ENCODE measurements at places on chromosomes 7 and 10. TPM values are rescaled to one million over a fixed set of nuclear protein-coding genes. Genes with fewer than 3 reads are reported as not detected.

DNA sequence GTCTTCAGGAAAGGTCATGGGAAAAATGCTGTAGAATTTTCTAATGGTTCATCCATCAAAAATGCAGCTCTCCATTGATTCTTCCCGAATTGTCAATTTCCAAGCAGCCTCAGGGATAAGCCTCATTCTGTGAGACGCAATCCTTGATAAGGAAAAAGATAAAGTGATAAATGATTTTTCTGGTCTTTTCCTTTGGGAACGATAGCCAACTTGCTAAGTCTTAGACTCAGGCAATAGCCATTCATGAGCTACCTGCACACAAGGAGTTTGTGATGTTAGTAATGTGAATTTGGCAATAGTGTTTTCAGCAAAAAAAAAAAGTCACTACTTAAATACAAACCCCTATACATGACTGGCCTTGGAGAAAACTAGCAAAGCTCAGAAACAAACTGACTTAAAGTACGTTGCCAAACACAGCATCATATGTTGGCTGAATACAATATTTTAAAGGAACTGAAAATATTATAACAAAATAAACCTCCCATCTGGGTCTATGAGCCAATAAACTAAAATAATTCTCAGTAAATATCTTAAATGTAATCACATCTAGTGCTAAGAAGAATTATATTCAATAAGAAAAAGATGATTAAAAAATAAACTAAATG, 75.5 kb downstream of the KLF6 start:
- DNase-seq = no peak

DNA sequence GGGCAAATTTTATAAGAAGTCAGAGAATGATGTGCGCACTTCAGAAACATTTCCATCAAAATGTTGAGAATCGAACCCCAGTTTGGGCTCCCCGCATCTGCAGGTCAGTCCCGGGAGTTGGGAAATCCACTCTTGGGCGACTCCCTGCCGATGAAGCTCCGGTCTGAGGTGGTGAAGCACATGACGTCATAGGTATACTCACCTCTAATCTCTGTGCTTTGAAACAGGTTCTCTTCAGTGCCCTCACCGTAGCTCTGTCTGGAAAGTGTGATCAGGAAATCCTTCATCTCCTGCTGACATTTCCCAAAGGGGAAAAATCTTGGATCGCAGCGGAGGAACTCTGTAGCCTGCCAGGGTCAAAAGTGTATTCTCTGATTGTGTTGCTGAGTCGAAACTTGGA, 138.5 kb downstream of the ABCA13 start:
- DNase-seq = no peak

DNA sequence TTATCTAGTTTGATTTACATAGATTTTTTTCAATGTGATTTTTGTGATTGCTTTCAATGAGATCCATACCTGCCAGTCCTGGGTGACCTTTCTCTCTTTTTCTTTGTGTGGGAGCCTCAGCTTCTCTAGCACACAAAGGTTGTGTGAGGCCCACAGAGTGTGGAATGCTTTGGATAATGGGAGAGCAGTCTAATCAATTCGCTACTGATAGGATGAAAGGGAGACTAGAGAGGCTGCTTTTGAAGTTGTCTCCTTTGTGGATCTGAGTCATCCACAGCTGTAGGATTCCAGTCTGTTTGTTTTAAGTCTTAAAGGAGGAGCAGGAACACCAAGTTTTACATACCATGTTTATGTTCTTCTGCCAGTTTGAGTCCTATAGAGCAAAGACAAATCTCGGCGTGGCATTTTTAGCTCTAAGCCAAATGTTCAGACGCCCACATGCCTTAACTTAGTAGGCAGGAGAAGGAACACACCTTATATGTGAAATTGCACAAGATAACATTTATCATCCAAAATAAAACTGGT, 330.0 kb downstream of the ARL4A start:
- DNase-seq = peak; percentile 26

GRCh38 chr10:49362596-49363260, 33.2 kb downstream of the DRGX start:
- no peak for DNase-seq

DNA sequence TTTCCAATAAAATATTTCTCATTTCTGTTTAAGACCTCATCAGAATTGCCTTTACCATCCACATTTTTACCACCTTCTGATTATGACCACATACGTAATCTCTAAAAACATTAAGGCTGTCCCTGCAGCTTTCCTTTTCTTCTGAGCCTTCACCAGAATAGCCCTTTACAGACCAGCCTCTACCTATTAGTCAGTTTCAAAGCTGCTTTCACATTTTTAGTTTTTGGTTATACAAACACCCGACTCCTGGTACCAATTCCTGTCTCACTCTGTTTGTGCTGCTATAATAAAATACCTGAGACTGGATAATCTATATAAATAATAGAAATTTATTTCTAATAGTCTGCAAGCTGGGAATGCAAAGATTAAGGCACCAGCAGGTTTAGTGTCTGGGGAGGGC, 15.4 kb upstream of the GTF2IRD1 start:
- no peak for DNase-seq

DNA sequence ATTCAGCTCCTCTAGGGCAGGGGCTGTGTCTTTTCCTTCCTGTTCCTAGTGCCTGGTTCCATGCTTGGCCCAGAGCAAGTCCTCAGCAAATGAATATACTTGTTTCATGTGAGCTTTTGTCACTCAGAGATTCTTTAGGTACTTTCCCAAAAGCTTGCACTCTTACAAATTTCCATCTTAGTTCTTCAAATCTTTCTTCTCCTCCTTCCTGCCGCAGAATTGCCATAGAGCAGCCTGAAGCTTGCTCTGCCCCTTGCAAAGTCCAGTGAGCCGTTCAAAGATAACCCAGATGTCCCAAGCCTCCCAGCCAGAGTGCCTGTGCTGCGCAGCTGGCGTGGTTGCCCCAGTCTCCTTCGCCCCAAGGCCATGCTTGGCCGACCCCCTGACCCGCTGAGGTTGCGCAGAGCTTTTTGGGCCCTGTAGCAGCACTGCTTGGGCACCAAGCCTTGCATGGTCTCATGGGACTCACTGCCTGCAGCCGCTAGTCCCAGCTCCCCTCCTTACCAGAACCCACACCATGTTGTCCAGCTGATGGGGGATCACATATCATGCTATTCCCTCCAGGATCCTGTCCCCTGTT, 20.7 kb downstream of the CHST3 start:
- DNase-seq = peak; percentile 26

DNA sequence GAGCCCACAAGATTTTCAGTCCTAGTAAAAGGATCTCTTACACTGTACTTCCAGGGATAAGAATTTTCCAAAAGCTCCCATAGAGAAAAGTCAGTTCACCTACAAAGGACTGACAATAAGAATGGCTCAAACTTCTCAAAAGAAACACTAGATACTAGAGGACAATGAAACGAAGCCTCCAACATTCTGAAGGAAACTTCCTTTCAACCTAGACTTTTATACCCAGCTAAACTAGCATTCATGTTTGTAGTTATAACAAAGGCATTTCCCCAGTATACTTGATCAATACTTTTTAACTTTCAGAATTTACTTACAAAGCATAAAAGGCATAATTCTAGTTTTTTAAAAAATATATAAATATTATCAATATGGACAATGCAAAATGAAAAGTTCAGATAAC, 41.0 kb upstream of the DNAAF5 start:
- DNase-seq = peak; percentile 21

- no peak for DNase-seq
Measured at GRCh38 chr10:70085975-70086613, 33.4 kb downstream of the MACROH2A2 start.

- peak; percentile 47 for DNase-seq
Measured at GRCh38 chr7:7696458-7697119, 21.8 kb downstream of the RPA3 start.

GRCh38 chr10:14588084-14588937, 186.4 kb downstream of the FAM107B start:
- peak; percentile 80 for DNase-seq

DNA sequence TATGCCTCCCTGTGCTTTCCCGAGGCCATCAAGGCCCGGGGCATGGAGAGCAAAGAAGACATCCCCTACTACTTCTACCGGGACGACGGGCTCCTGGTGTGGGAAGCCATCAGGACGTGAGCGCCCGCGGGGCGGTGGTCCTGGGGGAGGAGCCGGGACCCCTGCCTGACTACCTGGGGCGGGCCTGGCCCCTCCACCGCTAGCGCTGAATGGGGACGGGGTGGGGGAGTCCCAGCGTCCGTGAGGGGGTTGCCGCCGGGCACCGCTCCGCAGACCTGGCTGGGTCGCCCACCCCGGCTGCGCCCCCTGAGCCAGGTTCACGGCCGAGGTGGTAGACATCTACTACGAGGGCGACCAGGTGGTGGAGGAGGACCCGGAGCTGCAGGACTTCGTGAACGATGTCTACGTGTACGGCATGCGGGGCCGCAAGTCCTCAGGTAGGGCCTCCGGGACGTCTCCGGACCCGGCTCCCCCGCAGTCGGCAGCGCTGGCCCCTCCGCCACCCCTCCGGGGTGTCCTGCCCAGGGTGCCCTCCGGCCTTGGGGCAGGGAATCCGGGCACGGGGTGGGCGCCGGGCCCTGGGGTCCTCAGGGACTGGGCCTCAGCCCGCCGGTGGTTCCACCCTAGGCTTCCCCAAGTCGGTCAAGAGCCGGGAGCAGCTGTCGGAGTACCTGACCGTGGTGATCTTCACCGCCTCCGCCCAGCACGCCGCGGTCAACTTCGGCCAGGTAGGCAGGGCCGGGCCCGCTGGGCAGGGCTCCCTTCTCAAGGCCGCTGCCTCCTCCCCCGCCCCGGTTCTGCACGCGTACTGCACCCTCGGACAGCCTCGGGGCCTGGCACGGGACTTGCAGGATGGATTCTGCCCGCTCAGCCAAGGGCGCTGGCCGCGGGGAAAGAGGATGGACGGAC, 69.3 kb downstream of the ALOX5 start:
- DNase-seq = no peak

DNA sequence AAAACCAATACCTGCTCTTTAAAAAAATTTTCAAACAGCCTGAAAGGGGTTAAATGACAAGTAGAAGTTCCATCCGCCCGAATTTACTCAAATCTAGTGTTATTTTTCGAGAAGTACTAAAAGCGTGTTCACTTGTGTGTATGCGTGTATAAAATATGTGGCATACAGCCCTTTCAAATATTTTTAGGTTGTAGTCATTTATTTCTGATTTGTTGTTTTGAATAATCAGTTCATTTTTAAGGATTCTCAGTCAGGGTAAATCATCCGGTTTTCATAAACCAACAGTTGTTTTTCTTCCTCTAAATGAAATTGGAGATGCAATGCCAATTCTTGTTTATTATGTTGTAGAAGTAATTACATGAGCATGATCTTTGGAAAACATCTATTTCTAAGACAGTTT, 6.9 kb upstream of the SUN1 start:
- DNase-seq = peak; percentile 36

The SPDYE1 gene
- not detected for total RNA-seq

The SGCE gene
- 64.9 TPM for total RNA-seq

The FAM13C gene
- total RNA-seq = 58.0 TPM

The SLC16A9 gene
- total RNA-seq = 0.88 TPM

The SLC16A12 gene
- total RNA-seq = 0.16 TPM
